AG04449 (cell line): ENCODE measurements at places on chromosomes 13 and 19.

DNA sequence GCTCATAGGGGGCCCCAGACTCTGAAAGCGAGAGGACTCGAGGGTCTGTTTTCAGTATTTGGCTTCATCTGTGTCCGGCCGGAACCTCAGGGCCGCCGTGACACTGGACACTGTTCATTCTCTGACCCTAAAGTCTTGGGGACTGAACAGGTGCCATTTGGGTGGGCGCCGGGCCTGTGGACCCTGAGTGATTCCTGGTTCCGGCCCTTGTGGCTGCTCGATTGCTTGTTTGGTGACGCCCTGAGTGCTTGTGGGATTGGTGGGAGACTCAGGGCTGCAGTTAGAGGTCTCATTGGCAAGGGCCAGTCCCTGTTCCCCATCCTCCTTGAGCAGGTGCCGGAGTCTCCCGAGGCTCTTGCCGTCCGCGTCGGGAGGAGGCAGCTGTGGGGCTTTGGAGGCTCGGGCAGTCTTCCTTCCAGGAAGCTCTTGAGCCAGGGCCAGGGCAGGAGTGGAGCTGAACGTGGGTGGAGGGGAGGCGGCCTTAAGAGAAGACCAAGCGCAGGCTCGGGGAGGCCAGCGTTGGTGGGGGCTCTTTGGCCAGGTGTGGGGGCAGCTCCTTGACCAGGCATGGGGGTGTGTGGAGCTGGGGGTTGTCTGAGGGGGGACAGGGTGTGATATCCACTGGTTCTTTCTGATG lies 4.7 kb downstream of the PTBP1 start:
- no peak for DNase-seq

- DNase-seq = no peak
These were observed 452.6 kb downstream of the ZNF536 start for GRCh38 chr19:30824809-30825208.

DNA sequence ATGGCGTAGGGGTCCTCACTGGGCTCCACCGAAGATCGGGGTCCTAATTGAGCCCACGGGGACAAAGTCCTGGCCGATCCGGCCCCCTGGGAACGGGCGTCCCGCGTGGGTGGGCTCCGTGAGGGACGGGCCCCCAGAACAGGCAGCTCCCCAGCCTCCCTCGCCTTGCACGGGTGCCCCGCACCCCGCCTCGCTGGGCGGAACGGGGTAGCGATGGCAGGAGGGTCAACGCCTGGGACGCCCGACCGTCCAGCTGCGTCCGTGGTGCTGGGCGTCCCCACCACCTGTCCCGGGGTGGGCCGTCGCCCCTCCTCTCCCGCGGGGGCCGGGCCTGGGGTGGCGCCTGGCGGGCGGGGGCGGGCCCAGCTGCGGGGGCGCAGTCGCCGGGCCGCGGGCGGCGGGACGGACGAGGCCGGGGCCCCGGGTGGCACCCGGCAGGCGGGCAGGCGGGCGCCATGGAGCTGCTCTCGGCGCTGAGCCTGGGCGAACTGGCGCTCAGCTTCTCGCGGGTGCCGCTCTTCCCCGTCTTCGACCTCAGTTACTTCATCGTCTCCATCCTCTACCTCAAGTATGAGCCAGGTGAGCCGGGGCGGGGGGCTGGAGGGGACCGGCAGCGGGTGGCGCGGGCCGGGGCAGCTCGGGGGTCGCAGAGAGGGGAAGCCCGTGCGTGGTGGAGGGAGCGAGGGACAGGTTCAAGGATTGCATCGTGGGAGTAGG lies at the start of gene TMEM38A:
Gene TMEM38A, plus strand, starts transcription at position 377 of the 717 bp plus-strand sequence. Its CDS starts 79 bp downstream, at position 456.
- DNase-seq = no peak

DNA sequence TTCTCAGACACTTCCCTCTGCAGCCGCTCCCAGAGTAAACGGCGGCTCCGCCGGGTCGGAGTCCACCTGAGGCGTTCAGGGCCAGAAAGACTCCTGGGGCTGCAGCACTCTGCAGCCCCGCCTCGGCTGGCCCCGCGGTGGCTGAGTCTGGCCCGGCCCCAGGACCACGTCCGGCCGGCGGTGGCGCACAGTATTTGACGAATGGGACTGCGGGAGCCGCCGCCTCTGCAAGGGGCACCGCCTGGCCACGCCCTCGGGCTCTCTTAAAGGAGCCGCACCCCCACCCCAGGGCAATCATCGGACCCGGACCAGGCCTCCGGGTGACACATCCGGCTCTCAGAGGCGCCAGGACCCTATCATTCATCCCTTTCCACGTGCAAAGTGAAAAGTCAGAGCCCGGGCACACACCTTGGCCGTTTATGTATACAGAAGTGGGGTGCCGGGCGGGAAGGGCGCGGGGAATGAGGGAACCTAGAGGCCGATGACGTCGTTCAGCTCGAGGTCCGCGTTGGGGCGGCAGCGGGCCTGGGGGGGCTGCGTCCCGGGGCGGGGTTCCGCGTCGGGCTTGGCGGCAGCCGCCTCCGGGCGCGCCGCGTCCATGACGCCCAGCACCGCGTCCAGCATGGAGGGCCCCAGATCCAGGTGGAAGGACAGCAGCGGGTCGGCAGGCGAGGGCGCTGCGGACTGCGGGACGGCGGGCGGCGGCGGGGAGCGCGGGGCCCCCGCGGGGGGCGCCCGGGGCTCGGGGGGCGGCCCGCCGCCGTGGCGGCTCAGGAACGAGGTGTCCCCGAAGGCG lies 1.2 kb upstream of the LENG9 start:
- DNase-seq = no peak

DNA sequence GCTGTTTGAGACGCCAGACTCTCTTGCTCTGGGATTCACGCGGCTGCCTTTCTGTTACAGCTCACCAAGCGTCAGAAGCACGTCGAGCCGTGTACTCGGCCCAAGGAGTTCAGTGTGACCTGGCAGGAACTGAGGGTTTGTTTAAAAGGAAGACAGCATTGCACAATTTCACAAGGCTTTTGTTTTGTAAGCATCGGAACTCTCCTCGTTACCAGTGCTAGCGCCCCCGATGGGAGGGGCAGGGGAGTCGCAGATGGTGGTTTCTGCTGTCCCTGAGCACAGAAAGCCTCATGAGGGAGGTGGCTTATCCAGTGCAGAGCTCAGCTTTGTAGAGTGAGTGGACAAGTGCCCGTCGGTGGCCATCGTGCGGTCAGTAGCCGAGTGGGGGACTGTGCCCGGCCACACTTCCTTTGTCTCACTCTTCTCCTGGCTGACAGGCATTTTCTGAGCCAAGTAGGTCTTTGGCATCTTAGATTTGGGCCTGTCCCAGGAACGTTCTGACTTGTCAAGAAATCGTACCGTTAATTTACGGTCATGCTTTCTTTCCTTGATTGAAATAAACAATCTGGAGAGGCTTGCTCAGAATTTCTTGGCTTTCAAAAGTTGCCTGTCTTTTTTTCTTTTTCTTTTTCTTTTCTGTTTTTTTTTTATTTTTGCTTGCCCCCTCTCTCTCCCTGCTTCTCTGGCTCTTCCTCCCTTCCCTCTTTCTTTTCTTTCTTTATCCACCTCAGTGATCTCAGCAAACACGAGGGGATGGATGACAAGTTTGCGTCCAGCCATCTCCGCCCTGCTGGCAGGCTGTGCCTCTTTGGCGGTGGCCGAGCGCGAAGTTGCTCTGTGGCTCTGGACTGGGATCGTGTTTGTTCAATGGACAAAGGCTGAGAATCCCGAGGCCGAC lies 7.7 kb downstream of the KDM4B start:
- DNase-seq = no peak

DNA sequence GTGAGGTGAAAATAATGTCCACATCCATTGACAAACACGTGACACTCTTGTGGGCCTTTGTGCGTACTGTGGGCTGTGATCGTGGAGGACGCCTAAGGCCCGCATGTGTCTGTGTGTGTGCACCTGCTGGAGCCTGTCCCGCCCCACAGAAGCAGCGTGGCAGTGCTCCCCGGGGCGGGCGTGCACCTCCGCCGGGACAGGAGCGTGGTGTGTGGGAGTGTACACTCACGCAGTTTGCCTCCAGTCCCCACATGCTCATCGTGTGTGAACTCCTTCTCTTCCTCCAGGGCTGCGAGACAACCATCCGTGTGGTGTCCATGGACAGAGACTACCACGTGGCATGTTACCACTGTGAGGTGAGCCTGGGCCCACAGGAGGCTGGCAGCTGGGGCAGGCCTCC lies 13.9 kb downstream of the WTIP start:
- no peak for DNase-seq

- DNase-seq = peak; percentile 54
These were observed 13.9 kb downstream of the APLP1 start for GRCh38 chr19:35882114-35882832.

DNA sequence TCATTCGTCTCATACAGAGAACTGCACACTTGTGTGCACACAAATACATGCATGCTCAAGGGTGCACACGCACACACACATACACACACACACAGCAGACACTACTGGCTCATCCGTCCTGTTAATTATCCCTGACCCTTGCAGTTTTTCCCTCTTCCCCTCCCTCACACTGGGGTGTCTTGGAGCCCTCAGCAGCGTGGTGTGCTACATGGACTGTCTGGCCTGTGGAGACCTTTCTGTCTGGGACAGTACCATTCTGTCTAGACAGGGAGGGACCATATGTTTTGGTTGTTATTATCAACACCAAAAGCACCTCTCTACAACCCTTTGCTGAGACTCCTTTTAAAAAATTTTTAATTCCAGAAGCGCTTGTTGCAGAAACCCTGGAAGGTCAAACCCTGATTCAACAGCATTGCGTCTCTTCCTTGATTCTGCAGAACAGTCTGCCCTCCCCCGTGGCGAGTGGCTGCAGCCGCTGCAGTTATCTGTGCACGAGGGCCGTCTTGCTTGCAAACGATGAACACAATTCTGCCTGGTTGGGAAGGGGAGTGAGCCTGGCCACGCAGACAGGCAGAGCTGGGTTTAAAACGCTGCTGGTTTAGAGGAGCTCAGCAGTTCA lies 374.0 kb downstream of the IRS2 start:
- no peak for DNase-seq

DNA sequence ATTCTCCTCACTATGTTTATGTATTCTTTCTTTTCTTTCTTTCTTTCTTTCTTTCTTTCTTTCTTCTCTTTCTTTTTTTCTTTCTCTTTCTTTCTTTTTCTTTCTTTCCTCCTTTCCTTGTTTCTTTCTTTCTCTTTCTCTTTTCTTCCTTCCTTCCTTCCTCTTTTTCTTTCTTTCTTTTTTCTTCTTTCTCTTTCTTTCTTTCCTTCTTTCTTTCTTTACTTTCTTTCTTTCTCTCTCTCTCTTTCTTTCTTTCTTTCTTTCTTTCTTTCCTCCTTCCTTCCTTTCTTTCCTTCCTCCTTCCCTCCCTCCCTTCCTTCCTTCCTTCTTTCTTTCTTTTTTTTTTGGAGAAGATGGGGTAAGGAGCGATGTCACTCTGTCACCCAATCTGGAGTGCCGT lies 1405.5 kb downstream of the SLITRK5 start:
- DNase-seq = no peak

- no peak for DNase-seq
These were observed 764.3 kb upstream of the ARGLU1 start for GRCh38 chr13:107332188-107332587.
